ENCODE measurements at places on chromosomes 5 and 9.

- no peak for DNase-seq
Measured at GRCh38 chr5:64312491-64312890, 146.8 kb downstream of the RNF180 start.

- no peak for DNase-seq
Measured at GRCh38 chr9:95027914-95028852, 289.3 kb downstream of the FANCC start.

DNA sequence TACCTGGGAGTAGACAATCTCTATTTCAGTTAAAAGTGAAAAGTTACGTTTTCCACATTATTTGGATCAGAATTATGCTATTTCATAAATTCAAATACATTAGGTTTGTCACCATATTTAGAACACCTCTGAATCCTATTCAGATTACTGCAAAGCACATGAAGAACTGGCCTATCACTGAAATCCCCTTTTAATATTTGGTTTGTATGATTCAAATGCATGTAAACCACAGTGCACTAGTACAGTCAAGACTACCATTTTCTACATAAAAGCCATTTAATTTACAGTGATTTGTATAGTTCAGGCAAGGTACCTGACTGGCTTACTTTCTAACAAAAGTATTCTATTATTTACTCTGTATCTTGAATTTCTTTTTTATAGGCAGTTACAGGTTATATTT is 212.5 kb downstream of the MEF2C start:
- no peak for DNase-seq

GRCh38 chr5:14351086-14351661 is 208.0 kb downstream of the TRIO start:
- DNase-seq = no peak

GRCh38 chr5:33817301-33817700 is 74.5 kb downstream of the ADAMTS12 start:
- DNase-seq = no peak

DNA sequence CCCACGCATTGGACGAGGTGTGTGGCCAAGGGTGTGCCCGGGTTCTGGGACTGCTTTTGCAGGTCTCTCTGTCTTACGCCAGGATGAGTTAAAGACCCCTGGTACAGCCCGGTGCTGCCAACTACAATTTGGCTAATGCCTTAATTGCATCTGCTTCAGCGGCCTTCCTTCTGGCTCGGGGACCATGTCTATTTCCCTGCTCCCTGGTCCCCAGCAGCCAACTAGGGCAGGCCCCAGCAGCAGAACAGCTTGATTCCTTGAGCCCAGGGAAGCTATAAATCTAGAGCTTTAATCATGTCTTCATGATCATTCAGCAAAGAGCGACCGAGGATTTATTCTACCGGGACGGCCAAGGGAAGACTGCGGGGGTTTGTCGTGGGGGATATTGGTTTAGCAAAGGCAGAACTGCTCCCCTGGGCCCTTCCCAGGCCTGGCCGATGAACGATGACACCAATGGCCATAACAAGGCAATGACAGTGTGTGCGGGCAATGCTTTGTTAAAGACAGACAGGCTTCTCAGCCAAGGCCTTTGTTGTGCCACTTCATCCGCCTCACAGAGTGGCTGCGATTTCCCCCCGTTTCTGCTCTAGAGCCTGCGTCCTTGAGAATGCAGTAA is 51.4 kb downstream of the CFAP77 start:
- no peak for DNase-seq

DNA sequence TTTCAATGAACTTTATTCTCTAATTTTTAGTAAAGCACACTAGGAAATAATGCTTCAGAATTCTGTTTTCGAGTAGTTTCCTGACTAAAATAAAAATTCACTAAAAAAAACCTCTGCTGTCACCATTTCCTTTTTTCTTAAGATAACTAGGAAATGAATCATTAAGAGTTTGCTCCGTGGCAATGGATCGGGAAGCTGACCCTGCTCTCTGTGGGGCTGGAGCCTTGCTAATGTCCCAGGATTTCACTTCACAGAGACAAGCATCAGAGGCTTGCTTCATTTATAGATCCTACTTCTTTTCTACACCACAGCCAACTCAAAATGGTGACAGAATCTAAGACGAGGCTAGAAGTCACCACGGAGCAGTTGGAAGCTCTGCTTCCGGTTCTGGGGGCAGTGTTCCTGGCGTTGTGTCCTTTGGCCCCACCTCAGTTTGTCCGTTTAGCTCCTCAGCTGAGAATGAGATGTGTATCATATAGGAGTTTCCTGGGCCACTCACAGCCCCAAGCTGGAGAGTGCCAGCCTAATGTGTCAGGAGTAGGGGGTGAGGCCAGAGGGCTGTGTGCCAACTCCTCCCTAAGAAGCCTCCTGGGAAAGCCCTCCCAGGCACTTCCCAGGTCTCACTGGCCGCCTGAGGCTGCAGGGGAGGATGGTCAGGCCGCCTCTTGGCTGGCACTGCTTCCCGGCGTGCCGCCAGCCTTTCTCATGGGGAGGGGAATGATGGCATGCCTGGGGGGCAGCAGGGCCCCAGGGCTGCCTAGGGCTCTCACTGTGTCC is 19.6 kb downstream of the TENT4A start:
- DNase-seq = peak; percentile 97

GRCh38 chr5:181153814-181154213 is 6.4 kb downstream of the OR2V2 start:
- no peak for DNase-seq

DNA sequence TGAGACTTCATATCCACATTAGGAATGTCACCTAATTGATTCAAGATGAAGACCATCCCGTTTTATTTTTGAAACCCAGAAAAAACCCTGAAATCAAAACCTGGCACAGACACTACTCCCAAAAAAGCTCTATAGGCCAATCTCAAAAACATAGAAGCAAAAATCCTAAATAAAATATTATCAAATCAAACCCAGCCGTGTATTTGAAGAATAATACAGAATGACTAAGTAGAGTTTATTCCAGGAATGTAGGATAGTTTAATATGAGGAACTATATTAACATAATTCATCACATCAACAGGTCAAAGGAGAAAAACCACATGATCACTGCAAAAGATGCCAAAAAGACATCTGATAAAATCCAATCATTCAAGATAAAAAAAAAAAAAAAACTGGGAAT is 167.1 kb downstream of the ACTL7B start:
- DNase-seq = no peak

- DNase-seq = peak; percentile 99
Measured at GRCh38 chr9:112061152-112061740, 113.9 kb downstream of the SUSD1 start.

- DNase-seq = peak; percentile 96
Measured at GRCh38 chr5:56123531-56124243, 109.4 kb downstream of the ANKRD55 start.

DNA sequence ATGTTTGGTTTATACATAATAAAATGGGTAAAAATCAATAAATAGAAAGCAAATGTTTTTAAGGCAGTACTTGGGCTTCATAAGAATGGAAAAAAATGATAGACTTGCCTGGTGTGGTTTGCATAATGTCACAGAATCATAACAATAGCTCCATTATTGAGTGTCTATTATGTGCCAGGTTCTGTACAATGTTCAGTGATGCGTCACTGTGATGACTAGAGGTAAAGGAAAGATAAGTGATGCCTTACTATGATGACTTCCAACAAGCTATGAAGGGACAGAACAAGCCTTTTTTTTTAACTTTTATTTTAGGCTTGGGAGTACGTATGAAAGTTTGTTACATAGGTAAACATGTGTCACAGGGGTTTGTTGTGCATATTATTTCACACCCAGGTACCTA is 128.8 kb downstream of the TMC1 start:
- DNase-seq = no peak

DNA sequence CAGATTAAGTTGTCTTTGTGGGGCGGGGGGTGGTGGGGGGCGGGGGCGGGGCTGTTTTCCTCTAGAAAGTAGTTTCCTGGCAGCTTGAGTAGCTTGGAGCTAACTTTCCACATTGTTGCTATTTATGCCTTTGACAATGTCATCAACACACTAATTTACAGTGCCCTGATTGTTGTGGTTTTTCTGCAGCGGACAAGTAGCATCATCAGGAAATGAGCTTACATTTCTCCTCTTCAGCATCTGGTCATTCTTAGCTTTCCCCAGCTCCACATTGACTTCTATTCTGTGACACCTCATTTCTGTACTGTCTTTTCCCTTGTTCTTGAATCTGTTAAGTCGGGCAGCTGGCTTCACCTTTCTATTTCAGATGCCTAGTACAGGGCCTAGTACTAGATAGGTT is 112.3 kb upstream of the RAD23B start:
- no peak for DNase-seq

DNA sequence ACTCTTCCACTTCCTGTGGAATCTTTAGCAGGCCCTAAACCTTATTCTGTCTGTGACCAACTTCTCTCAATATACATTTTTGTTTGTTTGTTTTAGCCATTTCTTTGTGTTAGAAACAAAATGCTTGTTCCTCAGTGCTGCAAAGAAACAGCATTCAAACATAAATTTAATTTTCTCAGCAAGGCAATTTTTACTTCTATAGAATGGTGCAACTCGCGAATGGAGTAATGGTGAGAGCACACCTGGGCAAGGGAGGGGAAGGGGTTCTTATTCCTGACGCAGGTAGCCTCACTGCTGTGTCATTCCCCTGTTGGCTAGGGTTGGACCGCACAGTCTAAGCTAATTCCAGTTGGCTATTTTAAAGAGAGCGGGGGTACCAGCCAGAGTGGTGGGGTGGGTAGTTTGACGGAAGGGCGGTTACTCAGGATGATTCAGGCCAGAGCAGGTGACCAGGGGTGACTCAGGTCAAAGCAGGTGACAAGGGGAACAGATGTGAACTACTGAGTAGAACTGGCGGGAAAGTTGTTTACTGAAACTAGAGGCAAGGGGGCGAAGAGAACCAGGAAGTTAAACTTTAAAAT is 21.4 kb downstream of the ZNF169 start:
- no peak for DNase-seq

GRCh38 chr9:83066771-83067170 is 3.8 kb upstream of the RASEF start:
- peak; percentile 76 for DNase-seq

DNA sequence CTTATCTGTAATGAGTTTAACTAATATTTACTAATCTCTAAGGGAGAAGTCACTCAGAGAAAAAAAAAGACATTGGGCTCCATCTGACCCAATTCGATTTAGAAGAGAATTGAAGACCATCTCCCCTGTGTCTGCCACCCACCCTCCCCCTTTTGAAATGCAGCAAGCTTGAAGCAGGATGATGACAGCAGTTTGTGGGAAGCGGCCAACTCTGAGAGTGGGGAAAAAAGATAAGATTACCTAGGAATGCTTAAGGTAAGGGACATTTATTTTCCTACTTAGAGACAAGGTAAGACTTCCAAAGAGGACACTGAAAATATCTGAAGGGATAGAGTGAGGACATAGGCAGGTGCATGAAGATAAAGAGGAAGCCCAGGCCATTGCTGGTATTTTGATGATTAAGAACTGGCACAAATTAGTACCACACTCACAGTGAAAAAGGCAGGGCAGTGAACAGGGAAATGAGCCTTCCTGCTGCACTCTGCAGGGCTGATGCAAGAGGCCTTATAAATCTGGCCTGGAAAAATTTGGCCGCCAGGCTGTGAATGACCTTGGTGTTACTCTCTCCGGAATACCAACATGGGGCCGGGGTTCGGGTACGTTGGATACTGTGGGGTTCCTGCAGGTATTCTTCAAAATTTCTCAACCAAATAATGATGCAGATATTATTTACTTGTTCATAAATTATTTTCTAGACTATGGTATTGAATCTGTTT is 42.3 kb downstream of the HTR1A start:
- no peak for DNase-seq

GRCh38 chr9:2879803-2880202 is 35.9 kb upstream of the PUM3 start:
- DNase-seq = no peak

DNA sequence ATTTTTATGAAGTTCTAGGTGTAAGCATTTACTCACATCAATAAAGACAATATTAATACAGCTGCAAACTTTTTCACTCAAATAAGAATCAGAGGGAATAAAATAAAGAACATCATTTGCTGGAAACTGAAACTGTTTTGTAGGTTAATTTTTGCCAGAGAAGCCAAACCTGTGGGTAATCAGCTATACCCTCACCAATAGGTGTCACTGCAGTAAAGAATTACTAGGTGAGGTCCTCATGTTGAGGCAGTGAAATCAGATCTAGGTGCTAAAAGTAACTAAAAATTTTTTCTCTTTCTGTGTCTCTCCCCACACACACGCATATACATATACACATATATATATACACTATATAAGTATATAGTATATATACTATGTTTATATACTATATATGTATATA is 1016.3 kb upstream of the SEMA6A start:
- DNase-seq = no peak

- DNase-seq = no peak
Measured at GRCh38 chr5:36900283-36900682, 23.7 kb downstream of the NIPBL start.

DNA sequence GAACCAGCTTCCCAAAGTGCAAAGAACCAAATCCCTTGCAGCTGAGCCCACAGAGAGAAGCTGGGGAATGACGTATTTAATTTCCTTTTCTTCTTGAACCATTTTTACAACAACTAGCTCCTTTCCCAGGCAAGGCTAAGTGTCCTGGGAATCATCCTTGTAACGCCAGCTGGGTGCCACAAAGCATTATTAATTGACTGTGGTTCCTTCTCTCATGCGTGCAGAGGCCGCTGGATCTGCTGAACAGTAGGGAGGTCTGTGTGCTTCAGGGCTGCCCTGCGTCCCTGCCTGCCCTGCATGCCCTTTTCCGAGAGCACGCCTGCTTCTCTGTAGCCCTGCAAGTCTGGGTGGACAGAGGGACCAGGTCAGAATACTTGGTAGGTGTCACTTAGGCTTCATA is 124.1 kb upstream of the OTULINL start:
- no peak for DNase-seq

GRCh38 chr5:120778491-120779484 is 314.7 kb downstream of the PRR16 start:
- no peak for DNase-seq

- DNase-seq = no peak
Measured at GRCh38 chr9:695252-695651, 146.2 kb upstream of the DMRT1 start.

GRCh38 chr5:170693701-170694100 is 89.8 kb upstream of the GABRP start:
- no peak for DNase-seq

GRCh38 chr9:82332018-82332773 is 343.6 kb downstream of the SPATA31D1 start:
- peak; percentile 89 for DNase-seq

DNA sequence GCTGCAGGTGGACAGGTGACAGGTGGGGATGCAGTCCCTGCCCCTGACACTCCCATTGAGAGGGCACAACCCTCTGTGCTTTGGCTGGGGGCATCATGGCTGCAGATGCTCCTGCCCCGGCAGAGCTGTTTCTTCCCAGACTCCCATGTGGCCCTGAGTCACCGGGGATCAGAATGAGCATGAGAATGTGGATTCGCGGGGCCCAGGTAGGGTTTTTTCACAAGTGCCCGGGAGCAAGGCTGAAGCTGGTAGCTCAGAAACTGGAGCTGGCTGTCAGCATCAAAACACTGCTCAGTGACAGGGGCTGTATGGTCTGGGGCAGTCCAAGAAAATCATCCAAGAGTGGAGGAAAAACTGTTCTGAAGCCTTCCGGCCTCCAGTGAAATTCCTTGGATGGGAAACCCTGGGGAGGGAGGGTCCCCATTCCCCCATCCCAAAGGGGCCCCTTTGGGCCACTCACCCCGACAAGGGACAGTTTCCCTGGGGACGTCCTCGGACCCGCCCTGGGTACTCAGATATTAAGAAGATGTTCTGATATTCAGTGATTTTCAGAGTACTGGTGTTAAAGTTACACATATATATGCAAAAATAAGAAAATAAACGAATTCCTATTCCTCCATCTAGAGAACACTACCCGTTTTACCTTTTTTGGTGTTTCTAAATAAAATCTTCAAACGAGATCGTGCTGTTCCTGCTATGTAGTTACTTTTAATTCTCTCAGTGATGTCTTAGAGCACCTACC is 120.1 kb upstream of the LPCAT1 start:
- DNase-seq = no peak
